NCI-H2081 (cell line): ENCODE measurements at places on chromosomes 1 and 21.

DNA sequence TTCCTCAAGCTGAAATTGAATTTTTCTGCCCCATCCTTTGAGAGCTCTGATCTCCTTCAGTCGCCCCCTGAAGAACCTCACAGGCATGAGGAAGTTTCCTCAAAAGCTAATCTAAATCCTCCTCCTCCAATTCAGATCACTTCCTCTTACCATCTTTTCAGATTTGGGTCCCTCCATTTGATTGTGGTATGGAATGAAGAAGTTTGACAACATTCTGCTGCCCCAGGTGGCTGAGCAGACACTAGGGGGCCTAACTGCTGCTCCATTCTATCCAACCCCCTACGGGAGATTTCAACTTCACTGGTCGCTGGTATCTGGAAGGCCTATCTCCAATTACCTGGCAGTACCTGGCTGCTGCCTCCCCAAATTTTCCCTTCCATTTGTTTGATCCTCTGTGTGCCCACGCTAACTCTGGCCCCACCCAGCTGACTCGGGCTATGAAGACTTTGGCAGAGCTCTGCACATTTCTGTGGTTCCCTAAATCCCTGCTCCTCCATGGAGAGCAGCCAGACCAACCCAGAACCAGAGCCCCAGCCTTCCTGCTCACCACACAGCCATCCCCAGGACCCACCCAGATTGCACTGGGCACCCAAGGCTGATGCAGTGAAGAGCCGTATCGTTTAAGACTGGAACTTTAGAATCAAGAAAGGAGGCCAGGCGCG lies 7.8 kb downstream of the IRF6 start:
- DNase-seq: no peak

DNA sequence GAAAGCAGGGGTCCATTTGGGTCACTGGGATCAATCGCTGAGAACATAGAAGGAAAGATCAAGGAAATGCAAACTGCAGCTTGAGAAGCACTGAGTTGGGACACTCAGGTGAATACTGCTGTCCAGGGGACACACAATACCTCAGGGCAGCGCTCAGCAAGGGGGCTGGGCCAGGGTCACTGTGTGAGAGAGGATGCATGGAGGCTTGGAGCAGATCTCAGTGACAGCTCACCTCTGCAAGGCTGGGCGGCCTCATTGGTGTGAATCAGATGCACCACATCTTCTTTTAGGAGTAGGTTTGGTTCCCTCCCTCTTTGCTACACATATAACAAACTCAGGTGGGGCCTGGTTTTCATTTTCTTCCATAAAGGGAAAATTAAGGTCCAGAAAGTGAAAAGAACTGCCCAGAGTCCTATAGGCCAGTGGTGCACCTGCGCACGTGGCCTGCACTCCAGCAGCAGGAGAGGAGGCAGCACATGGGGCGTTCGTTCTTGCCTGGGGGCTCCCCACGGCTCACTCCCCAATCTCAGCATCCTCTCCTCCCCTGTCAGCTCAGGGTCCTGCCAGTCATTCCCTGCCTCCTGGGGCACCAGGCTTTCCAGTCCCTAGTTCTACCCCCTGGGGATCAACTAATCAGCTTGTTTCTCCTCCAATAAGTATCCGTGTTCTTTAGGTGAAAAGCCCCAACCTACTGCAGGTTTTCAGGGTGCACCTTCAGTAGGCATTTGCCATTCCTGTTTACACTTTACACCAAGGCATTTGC lies 1.5 kb downstream of the A3GALT2 start:
- no peak for DNase-seq

GRCh38 chr1:48760857-48761256 lies 15.8 kb downstream of the BEND5 start:
- DNase-seq: no peak

GRCh38 chr1:113452921-113453770 lies 62.8 kb downstream of the MAGI3 start:
- DNase-seq: peak; percentile 50

DNA sequence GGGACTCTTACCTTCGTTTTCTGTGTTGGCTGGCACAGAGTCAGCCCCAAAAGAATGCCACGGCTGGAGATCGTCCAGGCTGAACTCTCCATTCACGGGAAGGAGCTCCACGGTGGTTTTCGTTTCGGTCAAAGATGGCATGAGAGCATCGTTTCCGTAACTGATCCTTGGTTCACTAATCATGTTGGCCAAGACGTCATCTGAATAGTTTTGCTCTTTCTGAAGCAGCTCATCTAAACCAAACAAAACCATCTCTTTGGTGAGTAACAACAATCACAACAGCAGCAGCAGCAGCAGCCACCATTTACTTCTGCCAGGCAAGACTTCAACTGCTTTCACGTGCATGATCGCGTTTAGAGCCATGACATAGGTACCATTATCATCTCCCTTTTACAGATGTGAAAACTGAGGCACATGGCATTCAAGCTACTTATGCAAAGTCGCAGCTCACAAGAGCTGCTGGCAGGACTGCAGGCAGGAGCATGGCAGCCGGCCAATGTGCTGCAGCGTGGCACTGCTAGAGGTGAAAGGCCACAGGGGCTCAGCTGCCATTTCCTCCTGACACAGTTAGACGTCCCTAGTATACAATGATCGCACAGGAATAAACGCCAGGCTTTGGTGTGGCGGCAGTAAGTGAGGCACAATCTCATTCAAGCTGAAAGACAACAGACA lies 177.1 kb downstream of the GABPA start:
- DNase-seq: peak; percentile 71

GRCh38 chr1:89833183-89834082 lies 12.6 kb downstream of the LRRC8D start:
- no peak for DNase-seq

GRCh38 chr1:66214901-66215300 lies 319.1 kb upstream of the SGIP1 start:
- DNase-seq: no peak

DNA sequence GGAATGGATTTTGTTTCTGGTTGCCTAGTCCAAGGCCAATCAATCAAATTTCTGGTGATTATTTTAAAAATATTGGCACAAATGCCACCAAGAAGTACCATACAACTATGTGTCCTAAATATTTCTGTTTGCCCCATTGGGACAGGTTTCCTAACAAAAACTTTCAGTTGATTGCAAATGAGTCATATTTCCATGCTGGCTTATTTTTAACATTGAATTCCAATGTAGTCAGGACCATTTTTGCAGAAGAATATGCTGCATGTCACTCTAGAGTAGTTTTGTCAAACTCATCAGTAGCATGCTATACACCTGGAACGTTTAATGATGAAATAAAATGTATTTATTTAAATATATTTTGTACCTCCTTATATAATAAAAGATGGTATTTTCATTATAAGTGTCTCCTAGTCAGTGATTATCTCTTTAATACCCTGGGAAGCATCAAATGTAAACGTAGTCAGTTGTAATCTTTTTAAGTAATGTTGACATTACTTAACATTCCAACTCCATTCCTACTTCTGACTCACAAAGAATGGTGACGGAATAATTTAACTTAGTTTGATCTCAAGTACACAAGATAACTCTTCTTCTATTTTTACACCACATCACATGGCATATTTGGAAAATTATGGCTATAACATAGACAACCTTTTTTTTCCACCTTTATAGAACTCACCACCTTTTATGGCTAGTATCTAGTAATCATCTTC lies 39.0 kb upstream of the USH2A start:
- DNase-seq: no peak

- DNase-seq: no peak
Observed at GRCh38 chr1:229434641-229435051, 752 bp upstream of the ACTA1 start.
